ENCODE measurements at places on chromosomes 1 and 21.
A peak's percentile ranks its signal among the peaks of the same experiment; 100 is the strongest.

GRCh38 chr1:232463225-232463624 is 166.7 kb downstream of the SIPA1L2 start:
- DNase-seq: no peak

- DNase-seq: no peak
Measured at GRCh38 chr1:31805318-31805717, 10.5 kb downstream of the SPOCD1 start.

- no peak for DNase-seq
Measured at GRCh38 chr1:5304702-5305101, 650.3 kb downstream of the AJAP1 start.

DNA sequence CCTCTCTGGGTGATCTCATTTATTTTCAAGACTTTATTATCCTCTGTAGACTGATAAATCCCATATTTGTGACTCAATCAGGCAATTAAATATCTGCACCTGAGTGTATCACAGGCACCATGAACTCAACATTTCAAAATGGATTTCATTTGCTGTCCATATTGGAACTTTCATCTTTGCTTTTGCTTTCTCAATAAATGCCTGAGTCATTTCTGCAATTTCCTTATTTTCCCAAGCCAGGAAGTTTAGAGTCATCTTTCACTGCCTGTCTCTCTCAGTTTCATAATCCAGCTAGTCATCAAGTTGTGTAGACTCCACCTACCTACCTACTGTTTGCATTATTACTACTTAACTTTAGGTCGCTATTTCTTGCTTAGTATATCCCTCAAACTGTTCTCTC is 540.9 kb downstream of the LMO4 start:
- peak; percentile 80 for DNase-seq

GRCh38 chr1:96962751-96963211 is 241.2 kb downstream of the PTBP2 start:
- peak; percentile 47 for DNase-seq

GRCh38 chr1:202247837-202248795 is 54.5 kb downstream of the LGR6 start:
- no peak for DNase-seq

- DNase-seq: no peak
Measured at GRCh38 chr1:41735631-41736260, 183.0 kb downstream of the HIVEP3 start.

DNA sequence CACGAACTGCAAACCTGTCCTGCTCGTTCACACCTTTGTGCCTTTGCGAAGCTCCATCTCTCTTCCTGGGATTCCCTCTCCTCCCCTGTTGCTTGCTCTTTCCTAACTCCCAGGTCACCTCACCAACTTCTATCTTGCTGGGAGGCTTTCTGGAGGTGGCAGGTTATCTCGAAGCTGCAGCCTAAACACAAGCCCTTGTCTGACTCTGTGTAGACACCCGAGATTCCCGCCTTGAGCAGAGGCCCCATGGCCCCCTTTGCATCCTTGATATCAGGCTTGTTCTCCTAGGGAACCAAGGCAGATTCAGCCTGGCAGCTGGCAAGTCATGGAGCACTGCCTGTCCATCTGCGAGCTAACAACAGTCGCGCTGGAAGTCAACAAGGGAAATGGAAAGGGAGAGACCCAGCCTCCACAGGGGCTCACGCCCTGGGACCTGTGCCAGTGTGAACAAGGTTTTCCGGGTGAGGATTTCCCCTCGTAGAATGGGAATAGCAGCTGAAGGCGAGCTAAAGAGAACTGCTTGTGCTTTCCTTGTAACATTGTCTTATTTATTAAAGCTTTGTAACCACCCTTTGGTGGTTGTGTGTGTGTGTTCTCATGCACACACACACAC is 109.5 kb upstream of the JUN start:
- DNase-seq: no peak

GRCh38 chr1:204410688-204411450 is 748 bp downstream of the PPP1R15B start:
- DNase-seq: peak; percentile 53

DNA sequence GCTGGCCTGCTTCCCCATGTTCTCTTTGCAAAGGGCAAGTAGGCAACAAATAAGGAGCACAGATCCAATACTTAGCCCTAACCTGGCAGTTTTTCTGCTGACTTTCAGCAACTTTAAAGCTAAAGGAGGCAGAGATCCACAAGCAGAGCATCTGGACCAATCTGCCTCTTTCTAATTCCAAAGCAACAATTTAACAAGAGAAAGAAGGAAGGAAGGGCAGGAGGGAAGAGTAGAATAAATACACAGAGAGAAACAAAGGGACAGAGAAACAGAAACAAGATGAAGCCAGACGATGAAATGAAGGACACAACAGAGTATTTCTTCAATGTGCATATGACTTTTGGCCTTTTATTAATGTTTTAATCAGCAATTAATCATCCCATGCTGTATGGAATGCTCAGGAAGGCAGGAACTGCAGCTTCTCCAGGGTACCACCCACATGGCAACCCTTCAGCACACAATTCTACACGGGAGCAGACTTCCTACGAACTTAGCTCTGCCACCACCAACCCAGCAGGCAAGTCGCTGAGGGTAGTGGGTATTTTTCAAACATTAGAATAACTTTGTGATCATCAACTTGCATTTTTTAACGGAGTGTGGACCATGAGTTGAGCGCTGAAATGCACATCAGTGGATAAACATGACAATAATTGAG is 15.3 kb downstream of the CLCC1 start:
- peak; percentile 6 for DNase-seq

GRCh38 chr1:156912861-156913808 is 7.3 kb upstream of the LRRC71 start:
- DNase-seq: peak; percentile 45

- no peak for DNase-seq
Measured at GRCh38 chr1:173448945-173449344, 28.2 kb upstream of the PRDX6 start.

DNA sequence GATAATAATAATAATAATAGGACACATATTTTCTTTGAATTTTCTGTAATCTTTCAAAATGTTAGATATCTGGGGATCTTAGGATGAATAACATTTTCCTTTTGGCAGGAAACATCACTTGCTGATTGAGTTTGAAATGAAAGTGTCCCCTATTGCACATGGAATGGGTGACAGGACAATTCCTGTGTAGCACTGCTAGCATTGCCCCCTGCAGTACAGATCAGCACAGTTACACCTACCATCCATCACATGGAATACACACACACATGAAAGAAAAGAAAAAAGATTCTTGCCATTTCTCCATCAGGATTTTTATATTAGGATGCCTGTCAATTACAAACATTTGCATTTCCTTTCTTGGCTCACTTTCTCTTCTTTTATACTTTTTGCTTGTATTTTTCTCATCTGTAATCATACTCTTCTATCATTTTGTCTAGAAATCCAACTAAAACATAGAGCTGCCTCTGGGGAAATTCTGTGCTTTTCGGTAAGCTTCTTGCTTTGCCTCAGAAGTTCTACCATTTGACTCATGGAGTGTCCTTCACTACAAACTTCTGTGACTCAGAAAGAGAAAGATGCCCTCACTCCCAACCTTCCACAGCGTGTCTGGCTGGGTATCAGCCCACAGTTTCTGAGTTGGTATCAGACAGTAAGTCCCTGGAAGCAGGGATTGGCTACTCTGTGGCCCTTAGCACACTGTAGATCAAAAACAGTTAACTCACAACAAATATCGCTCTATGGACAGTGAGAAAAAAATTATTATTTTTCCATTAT is 641.2 kb downstream of the PTPRC start:
- peak; percentile 22 for DNase-seq

DNA sequence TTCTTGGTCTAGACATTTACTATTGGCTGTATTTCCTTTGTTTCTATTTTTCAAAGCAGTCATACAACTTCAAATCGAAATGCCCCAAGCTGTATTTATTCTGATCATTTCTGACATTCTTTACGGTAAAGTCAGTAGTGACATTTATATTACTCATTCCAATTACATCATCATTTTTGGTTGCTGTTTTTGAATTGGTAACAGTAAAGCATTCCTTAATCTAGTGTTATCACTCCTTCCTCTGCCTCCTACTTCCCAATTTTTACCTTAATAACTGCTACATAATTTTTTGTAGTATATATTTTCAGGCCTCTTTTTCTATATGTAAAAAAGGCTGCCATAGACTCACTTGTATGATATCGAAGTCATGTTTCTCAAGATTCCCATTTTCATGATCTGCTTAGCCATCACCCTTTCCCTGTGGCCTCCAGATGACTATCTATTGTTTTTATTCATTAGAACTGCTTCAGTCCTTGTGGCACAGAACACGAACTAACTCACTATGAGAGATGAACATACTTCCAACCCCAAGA is 167.2 kb downstream of the RUNX1 start:
- peak; percentile 90 for DNase-seq

- no peak for DNase-seq
Measured at GRCh38 chr1:27108588-27108987, 46.3 kb downstream of the SLC9A1 start.

- DNase-seq: peak; percentile 92
Measured at GRCh38 chr21:35291973-35292627, 243.0 kb upstream of the RUNX1 start.

DNA sequence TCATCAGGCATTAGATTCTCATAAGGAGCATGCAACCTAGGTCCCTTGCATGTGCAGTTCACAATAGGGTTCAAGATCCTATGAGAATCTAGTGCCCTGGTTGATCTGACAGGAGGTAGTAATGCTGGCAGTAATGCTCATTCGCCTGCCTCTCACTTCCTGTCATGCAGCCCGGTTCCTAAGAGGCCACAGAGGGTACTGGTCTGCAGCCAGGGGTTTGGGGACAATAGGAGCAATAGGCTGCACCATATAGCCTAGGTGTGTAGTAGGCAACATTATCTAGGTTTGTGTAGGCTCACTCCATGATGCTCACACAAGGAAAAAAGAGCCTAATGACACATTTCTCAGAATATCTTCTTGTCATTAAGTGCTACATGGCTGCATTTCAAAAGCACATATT is 25.8 kb downstream of the CFHR5 start:
- DNase-seq: no peak

GRCh38 chr1:46001081-46001785 is 131.2 kb downstream of the PIK3R3 start:
- no peak for DNase-seq

- DNase-seq: no peak
Measured at GRCh38 chr1:9425859-9426258, 113.4 kb upstream of the SLC25A33 start.

GRCh38 chr1:44033756-44034155 is 2.5 kb upstream of the SLC6A9 start:
- no peak for DNase-seq

DNA sequence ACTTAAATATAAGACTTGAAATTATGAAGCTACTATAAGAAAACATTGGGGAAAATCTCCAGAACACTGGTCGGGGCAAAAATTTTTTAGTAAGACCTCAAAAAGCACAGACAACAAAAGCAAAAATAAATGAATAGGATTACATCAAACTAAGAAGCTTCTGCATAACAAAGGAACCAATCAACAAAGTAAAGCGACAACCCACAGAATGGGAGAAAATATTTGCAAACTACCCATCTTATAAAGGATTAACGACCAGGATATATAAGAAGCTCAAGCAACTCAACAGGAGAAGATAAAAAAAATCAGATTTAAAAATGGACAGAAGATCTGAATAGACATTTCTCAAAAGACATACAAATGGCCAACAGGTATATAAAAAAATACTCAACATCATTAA is 19.1 kb downstream of the UCHL5 start:
- no peak for DNase-seq

- DNase-seq: peak; percentile 34
Measured at GRCh38 chr1:31714442-31715086, 10.7 kb upstream of the COL16A1 start.

- no peak for DNase-seq
Measured at GRCh38 chr1:75136195-75136815, 2.1 kb downstream of the LHX8 start.

DNA sequence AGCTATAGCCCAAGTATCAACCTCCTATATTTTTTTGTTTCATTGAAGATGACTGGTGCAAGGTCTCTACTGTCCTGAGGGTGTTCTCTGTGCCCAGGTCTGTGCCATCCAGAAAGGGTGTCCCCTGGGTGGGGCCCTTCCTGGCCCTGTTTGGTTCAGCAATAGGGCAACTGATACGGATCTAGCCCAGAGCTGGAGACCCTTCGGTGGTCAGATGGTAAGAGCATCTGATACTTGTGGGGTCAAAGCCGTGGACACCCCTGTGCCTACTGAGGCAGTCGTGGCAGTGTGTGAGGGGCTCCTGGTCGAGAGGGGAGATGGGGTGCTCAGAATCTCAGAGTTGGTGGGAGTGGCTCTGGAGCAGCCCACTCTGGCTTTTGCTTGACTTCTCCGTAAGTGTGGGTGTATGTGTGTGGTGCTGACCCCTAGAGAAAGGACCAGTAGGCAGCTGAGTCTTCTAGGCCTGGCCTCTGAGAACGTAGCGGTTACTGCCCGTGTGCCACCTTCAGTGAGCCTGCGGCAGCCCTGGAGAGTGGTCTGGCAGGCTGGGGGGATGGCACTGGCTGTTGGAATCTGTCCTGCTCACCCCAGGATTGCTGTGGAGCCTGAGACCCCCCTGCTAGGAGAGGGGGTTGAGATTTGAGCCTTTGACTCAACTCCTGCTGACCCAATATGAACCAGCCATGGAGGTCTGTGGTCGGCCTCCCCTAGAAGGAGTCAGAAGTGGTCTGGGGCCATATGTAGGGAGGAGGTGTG is 2.7 kb downstream of the AMPD2 start:
- DNase-seq: no peak

DNA sequence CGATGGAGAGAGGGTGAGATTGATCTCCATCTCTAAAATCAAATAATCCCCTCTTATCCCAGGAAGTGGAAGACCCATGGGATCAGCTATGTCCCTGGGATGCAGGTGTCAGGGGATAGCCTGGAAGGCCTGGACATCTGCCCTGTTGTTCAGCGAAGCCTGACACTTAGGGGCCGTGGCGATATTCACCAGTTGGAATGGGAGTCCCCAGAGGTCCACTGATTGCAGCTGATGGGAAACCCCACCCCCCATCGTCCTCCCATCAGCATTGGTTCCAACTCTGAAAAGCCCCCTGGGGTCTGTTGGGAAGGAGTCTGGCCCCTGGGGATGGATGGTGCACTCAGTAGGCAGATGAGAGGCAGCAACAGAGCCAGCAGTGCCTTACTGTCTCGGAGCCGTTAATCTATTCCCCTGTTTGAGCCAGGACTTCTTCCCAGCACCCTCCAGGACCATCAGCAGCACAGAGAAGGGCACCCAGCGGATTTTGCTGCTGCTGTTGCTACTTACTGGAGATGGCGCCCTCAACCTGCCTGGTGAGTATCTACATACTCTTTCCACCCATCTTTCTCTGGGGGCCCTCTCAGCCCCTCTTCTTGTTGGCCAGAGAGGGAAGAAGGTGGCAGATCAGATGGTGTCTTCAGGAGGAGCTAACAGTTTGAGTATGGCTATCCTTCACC is 13.4 kb downstream of the CATSPER4 start:
- DNase-seq: no peak

- no peak for DNase-seq
Measured at GRCh38 chr1:2166695-2167094, 27.9 kb downstream of the FAAP20 start.

Measured in kidney tubule cell (primary cell).